Astrocyte of the spinal cord (primary cell): ENCODE measurements at places on chromosomes 5 and 9.

DNA sequence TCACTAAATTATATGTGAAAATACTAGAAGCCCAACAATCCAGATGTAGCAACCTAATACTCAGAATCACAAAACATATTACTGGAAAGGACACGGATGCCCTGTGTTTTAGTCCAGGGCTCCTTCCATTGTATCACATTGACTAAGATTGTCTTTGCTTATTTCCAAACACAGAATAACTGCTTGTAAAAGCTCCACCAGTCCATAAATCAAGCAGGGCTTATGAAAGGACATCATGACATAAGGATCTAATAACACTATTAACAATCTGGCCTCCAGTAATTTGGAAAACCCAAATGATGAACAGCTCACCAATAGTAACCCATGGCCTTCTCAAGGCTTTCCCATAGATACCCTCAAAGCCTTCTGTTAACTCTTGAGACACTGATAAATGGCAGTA lies 39.8 kb downstream of the WDR41 start:
- no peak for DNase-seq

DNA sequence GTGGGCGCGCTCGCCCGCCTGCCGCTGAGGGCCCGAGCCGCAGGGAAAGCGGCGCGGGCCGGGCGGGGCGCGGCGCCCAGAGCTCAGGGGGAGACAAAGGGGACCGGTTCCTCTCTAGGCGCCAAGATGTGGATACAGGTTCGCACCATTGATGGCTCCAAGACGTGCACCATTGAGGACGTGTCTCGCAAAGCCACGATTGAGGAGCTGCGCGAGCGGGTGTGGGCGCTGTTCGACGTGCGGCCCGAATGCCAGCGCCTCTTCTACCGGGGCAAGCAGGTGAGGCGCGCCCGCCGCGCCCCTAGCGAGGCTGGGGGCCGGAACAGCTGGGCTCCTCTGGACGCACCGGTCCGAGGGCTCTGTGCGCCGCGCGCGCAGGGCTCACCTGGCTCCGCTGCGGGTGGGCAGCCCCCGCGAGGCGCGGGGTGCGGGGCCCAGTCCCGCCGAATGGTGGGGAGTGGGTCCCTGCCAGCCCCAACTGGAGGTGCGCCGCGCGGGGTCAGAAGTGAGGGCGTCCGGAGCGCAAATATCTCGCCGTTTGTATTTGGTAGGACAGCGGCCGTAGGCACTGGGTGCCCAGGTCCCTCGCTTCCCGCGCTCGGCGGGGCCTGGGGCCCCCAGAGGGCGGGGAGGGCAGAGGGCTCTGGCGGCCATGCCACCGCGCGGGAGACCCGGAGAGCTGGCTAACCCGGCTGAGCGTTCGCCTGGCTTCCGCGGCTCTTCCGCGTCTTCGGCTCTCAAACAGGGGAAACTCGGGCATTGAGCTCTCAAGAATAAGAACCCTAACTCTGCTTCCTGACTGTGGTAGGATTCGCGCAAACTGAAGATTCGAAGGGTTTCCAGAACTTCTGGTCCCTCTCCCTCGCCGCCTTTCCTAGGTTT lies 607 bp downstream of the UHRF2 start:
- DNase-seq = peak; percentile 20

DNA sequence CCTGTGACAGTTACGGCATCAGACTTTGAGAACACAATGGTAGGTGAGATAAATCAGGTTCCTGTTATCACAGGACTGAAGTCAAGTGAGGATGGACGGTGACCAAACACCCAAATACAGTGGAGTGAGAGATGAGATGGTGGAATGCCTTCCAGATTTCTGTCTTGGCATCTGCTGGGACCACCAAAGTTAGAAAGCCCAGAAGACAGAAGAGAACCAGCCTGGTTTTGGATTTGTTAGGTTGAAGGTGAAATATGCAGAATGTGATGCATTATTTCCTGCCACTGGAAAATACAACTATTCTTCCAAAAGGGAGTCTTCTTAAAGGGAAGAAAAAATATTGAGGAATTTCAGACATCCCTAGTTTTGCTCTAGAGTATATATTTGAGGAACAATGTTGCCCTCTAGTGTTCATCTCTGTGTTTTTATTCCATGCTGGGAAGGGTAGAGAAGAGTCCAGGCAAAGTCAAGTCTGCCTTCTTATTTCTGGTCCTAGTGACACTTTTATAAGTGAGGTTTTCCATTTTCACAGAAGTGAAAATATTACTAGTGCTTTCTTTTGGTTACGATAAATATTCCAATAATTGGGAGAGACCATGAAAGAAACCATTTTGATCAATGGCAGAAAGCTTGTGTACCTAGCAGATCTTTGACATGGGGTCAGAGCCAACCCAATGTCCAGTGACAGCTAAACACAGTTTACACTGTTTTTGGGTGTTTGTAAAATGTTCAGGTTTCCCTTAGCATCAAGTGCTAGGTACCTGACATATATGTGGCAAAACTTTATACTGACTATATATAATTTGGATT lies 142.3 kb upstream of the ANKH start:
- DNase-seq = peak; percentile 85

- peak; percentile 41 for DNase-seq
These were observed 44.9 kb upstream of the STXBP1 start for GRCh38 chr9:127567035-127567729.

- no peak for DNase-seq
These were observed 196.3 kb downstream of the PAX5 start for GRCh38 chr9:36837431-36838405.

DNA sequence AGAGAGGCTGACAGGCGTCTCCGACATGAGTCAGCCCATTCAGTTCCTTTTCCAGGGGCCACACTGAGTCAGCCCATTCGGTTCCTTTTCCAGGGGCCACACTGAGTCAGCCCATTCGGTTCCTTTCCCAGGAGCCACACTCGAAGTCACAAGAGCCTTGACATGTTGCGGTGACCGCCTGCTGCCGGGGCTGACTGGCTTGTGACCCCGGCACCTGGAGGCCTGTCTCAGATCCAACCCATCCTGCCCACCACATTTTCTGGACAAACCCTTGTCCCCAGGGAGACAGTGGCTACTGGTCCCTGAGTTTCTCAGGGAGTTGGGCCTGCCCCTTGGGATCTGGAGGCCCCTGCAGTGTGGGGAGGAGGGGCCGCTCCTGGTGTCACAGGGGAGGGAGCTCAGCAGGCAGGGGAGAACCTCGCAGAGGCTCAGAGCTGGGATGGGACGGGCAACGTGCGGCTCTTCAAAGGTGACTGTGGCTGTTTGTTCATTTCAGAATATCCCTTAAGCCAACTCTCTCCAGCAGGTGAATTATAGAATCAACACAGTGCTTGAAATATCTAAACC lies 40.5 kb upstream of the LPCAT1 start:
- DNase-seq = peak; percentile 47

GRCh38 chr5:145347026-145347616 lies 488.0 kb downstream of the PRELID2 start:
- peak; percentile 77 for DNase-seq

- DNase-seq = no peak
These were observed 106.1 kb upstream of the EPB41L4A start for GRCh38 chr5:112525217-112525616.

GRCh38 chr5:145941448-145942130 lies 5.2 kb downstream of the SH3RF2 start:
- peak; percentile 48 for DNase-seq

- peak; percentile 11 for DNase-seq
These were observed 181.1 kb upstream of the SPEF2 start for GRCh38 chr5:35436400-35437057.

GRCh38 chr5:175851727-175852126 lies 19.7 kb upstream of the CPLX2 start:
- no peak for DNase-seq

DNA sequence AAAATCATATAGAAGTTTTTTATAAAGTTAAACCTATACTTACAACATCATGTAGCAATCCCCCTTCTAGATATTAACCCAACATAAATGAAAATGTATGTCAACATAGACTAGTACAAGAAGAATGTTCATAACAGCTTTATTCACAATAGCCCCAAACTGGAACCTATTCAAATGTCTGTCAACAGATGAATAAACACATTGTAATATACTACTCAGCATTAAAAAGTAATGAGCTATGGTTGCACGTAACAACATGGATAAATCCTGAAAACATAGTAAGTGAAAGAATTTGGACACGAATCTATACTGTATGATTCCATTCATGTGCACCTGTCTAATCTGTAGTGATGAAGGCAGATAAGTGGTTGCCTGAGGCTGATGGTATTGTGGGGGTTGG lies 73.9 kb downstream of the CSNK1G3 start:
- no peak for DNase-seq

- no peak for DNase-seq
These were observed 11.9 kb downstream of the LCN1 start for GRCh38 chr9:135533113-135533512.

DNA sequence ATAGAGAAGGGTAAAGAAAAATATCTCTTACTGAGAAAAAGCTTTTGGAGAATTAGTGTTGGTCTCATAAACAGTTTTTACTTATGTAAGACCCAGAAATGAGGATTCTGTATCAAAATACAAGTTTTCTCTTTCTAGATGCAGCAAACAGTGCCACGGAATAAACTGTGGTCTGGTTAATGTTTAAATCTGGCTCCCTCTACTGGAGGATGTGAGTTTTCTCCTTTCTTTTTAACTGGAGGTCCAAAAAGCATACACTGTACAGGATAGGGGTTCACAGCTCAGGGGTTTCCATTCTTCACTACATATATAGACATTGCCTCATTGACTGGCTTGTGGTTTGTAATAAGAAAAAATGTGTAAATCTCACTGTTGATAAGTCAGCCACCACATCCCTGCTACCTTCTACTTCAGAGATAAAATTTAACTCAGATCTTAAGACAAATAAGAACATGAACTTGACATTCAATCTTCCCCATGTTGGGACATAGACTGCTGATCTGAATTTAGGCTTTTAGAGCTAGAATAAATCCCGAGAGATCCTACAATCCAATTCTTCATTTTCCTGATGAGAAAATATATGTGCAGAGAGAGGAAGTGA lies 98.9 kb downstream of the CFAP95 start:
- peak; percentile 73 for DNase-seq

DNA sequence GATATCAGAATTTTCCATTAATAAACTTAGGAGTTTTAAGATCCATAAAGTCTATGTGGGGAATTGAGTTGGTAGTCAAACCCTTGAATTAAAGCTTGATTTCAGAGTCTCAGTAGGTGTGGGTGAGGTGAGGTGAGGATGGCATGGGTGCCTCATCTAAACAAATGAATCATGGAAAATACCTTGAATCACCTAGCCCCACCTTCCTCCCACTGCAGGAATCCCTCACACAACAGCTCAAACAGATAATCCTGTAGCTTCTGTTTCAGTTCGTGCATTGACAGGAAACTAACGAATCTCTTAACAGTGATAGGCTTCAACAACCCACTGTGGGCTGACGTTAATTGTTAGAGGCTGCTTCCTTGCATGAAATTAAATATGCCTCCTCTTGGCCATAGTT lies 185.0 kb downstream of the SREK1 start:
- no peak for DNase-seq

- no peak for DNase-seq
These were observed 33.4 kb downstream of the FOXD1 start for GRCh38 chr5:73415171-73415570.

DNA sequence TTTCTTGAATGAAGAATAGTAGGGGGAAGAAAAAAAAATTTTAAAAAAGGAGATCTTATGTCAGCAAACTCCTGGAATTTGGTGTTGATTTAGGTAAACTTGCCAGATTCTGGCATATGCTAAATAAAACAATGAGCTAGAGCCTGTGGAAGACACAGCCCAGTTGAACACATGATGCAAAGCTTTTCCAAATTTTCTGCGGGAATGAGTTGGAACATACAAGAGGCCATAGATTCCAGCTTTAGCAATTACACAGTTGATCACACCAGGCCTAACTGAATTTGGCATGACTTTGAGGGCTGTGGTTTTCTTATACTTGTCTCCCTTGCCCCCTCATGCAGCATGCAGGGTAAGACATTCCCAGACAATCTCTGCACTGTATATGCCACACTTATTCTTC lies 297.0 kb downstream of the SH3GL2 start:
- DNase-seq = no peak

GRCh38 chr9:71079451-71079850 lies 42.0 kb downstream of the TRPM3 start:
- DNase-seq = peak; percentile 1

GRCh38 chr5:176416965-176417364 lies 626 bp upstream of the CLTB start:
- DNase-seq = no peak

DNA sequence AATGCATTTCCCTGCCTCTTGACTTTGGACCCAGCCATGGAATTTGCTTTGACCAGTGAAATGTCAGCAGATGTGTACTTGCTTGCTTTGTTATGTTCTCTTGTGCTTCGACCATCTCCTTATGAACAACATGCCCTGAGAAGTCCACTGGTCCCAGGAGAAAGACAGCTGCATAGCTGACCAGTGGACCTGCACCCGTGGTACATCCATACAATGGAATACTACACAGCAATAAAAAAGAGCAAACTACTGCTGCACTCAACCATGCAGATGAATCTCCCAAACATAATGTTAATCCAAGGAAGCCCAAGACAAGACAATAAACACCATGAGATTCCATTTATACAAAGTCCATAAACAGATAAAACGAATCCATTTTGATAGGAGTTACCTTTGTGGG lies 30.0 kb downstream of the MARCHF11 start:
- no peak for DNase-seq

DNA sequence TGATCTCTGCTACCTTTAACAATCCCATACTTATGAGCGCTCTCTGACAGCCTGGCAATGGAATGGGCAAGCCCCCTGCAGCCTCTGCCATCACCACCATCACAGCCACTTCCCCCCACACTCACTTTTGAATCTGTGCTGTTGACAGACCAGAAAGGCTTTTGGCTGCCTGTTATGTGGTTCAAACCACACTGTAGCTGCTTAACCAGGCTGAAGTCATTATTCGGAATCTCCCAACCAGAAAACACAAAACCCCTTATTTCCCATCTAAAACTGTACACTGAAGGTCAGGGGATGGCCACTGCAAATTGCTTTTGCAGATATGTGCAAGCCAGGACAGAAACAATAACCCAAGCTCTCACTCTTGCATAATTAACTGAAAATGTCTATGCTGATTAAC lies 35.8 kb downstream of the PTCH1 start:
- no peak for DNase-seq

DNA sequence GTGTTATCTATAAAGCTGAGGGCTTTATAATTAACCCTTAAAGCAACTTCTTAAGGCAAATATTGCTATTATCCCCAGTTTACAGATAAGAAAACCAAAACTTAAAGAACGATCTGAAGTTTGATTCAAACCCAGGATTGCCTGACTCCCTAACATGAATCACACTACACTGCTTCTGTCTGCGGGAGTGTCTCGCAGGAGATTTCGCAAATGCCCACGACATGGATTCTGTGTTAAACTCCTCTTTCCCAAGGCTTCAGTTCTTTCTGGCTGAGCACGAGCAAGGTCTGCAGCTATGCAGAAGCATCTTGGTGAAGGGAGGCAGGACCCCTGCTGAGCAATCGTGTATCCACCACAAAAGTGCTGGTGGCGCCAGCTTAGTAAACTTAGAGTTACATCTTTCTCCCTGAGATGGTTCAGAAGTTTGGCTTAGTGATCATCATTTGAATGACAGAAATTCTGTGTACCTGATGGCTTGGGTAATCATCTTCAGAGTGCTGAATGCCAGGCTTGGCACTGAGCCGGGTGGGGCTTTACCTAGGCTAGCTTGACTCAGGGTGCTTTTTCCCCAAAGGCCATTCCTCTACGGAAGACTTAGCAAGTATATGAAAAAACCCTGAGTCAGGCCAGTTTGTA lies 81.4 kb upstream of the PIK3R1 start:
- DNase-seq = no peak
